ENCODE measurements at places on chromosomes 3 and 15. TPM values are rescaled to one million over a fixed set of nuclear protein-coding genes. Genes with fewer than 3 reads are reported as not detected.

GRCh38 chr15:99580076-99580475 is 14.3 kb downstream of the MEF2A start:
- H3K27ac ChIP-seq = no peak overlapping the region
- DNase-seq = no peak
- H3K4me3 ChIP-seq = no peak overlapping the region
- no peaks in the 10 kb centered on the region for H3K36me3 ChIP-seq

- no peak overlapping the region for H3K4me3 ChIP-seq
- no peak for DNase-seq
- H3K4me1 ChIP-seq = no peaks in the 10 kb centered on the region
- no peaks in the 10 kb centered on the region for H3K36me3 ChIP-seq
- H3K27ac ChIP-seq = no peak overlapping the region
- no peaks in the 10 kb centered on the region for H3K27me3 ChIP-seq
Observed at GRCh38 chr3:111838133-111838532, 20.9 kb upstream of the PHLDB2 start.

- H3K4me1 ChIP-seq = no peaks in the 10 kb centered on the region
- no peak overlapping the region for H3K27ac ChIP-seq
- H3K36me3 ChIP-seq = no peaks in the 10 kb centered on the region
- no peak overlapping the region for H3K4me3 ChIP-seq
- DNase-seq = no peak
Observed at GRCh38 chr15:31606931-31607497, 280.4 kb downstream of the KLF13 start.

DNA sequence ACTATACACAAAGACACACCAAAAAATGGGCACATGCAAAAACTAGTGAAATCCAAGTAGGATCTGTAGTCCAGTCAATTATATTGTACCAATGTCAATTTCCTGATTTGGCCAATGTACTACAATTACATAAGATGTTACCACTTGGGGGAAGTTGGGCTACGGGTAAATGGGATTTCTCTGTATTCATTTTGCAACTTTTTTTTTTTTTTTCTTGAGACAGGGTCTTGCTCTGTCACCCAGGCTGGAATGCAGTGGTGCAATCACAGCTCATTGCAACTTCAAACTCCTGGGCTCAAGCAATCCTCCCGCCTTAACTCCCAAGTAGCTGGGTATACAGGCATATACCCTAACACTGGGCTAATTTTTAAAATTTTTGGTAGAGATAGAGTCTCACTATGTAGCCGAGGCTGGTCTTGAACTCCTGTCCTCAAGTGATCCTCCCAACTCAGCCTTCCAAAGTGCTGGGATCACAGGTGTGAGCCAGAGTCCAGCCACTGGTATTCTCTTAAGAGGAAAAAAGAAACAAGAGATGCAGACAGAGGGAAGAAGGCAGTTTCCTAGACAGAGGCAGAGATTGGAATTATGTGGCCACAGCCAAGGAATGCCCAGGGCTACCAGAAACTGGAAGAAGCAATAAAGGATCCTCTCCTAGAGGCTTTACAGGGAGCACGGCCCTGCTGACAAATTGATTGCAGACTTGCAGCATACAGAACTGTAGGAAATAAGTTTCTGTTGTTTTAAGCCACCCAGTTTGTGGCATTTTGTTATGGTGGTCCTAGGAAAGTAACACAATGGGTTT is 33.3 kb downstream of the TFDP2 start:
- DNase-seq = no peak
- H3K36me3 ChIP-seq = no peaks in the 10 kb centered on the region
- H3K4me3 ChIP-seq = no peak overlapping the region
- H3K4me1 ChIP-seq = peaks cover 3% of the 10 kb centered on the region
- H3K27me3 ChIP-seq = no peaks in the 10 kb centered on the region

The CKMT1B gene
- total RNA-seq = not detected

The ADCY5 gene
- 1.8 TPM for total RNA-seq

All from muscle of leg (tissue), 16 donors.